GM13977 (cell line): ENCODE measurements at places on chromosomes 4 and X.
A peak's percentile ranks its signal among the peaks of the same experiment; 100 is the strongest.

DNA sequence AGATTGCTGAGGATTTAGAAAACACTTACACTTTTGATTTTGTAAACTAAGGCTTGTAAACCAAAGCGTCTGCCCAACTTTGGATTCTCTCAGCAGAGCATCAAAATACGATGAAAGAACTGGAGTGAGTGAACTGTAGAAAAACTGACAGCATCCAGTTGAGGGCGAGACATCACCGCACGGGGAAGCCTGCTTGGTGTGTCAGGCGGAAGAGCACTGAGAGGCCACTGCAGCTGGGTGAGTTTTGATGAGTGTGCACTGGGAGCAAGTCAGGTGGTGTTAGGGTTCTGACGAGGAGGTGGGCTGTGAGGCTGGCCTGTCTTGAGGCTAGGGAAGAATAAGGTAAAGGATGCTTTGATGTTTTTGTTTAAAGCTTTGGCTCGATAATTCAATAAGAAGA, 46.8 kb upstream of the CLDN24 start:
- no peak for DNase-seq

DNA sequence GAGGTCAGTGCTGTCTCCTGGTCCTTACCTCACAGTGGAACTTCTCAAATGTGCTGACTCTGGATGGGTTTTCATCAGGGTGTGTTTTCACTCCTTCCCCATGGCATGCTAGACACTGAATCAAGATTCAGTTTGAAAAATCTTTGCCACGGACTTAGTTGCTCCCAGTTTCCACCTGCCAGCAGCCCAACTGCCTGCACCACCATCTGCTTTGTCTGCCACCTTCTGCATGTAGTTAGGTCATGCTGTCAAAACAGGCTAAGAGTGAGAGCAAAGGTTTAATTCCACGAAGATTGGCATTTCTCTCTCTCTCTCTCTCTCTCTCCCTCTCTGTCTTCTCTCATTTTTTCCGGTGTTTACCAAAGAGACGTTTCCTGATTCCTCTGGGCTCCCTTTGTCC, 258.0 kb upstream of the EDNRA start:
- no peak for DNase-seq

GRCh38 chrX:40849906-40850823, 114.8 kb upstream of the MED14 start:
- DNase-seq, result no peak

- DNase-seq, result no peak
Measured at GRCh38 chr4:88719381-88719780, 21.8 kb upstream of the NAP1L5 start.

- DNase-seq, result no peak
Measured at GRCh38 chr4:13782231-13782630, 154.7 kb upstream of the BOD1L1 start.

DNA sequence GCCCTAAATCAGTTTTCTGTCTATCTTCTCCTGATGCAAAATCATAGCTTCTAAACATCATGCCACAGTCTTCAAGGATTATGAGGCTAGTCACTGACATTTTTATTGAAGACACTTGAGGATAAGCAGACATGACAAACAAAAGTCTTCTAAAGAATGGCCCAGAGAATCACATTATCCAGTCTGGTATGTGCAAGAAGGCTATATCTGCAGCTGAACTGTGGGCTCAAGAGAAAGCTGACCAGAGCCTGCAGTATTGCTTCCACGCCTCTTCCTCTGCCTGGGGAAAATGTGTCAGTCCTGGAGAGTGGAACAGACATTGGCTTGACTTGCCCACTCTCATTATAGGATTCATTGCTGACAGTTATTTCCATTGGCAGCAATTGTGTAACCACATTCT, 553.5 kb downstream of the SPOCK3 start:
- no peak for DNase-seq

DNA sequence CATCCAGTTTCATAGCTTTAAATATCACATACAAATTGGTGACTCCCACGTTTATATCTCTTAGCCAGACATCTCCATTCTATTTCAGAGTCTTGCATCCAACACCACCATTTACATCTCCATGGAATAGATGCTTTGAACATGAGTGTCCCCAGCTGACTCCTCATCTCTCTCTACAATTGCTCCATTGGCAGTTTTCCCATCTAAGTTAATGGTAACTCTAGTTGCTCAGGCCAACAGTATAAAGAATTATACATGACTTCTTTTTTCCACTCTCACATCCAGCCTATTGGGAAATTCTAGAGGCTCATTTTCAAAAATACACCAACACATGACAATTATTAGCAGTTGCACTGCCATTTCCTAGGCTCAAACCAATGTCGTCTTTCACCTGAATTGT, 388.2 kb downstream of the STIM2 start:
- no peak for DNase-seq

DNA sequence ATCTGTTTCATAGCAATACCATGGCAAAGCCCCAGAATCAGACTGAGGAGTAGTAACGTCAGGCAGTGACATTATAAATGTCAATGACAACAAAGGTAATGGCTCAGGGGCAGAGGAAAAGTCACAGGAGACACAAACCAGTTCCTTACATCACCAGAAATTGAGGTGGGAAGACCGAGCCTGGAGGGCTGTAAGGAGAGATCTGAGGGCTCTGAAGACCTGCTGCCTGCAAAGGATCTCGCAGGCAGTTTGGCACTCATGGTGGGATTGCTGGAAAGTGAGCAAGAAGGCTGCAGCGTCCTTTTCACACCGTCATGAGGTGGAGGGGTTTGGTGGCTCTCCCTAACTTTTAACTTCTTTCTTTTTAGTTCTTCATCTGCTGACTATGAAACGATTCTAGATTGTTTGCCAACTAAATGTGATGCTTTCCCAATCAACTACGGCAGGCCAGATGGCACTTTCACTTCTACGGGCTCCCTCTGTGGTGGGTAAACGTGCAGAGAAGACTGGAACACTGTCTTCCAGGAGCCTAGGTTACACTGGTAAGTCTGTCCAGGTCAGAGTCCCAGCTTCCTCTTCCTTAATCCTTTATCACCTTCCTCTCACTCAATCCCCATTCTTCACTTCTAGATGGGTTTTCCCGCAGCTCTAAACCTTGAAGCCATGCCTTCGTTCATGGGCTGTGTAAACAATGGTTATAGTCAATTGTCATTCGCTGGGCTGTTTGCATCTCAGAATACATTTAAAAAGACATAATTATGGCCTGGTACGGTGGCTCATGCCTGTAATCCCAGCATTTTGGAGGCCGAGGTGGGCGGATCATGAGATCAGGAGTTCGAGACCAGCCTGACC, 58.2 kb downstream of the TBC1D9 start:
- DNase-seq, result no peak

DNA sequence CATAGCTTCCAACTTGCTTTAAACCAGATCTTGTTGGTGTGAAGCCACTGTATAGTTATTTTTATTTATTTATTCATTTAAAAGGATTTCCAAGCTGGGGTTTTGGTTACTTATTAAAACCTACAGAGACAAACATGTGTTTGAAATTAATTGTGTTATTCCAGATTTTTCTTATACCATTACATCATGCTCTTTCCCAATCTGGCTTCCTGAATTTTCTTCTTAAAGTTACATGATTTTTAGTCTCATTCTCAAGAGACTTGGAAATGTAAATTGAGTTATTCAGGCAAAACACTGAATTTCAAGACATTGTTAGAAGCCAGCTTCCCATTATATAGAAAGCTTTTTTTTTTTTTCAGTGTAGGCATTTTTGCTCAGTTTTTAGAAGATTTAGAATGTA, 381.9 kb downstream of the IL1RAPL1 start:
- no peak for DNase-seq

DNA sequence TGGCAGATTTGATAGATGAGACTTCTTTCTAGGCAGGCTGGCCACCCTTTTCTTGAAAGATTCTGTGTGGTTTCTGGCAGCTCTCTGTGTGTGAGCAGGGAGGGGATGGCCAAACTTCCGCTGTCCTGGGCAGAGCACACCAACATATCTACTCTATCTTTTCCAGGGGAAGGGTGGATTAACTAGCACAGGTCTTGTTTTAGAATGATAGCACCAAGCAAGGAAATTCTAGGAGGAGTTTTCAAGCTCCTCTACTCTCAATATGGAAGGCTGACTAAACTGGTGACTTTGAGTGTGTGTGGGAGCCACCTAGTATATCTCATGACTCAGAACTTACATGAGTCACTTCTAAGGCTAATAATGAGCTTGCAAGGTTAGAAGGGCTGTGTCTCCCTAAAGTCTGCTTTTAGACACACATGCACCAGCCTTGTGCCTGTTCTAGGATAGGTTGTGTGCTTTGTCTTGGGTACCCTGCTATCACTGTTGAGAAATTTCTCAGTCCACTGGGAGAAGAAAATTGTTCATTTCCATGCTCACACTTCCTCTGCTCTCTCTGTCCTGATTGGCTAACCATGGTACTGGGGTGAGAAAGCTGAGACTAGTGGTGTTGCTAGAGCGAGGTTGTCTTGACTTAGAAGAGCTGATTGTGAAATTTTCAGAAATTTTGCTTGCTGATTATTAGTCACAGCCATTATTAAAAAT, 72.9 kb downstream of the YIPF6 start:
- DNase-seq, result peak; percentile 19

GRCh38 chr4:87516683-87517082, 12.5 kb downstream of the SPARCL1 start:
- no peak for DNase-seq

DNA sequence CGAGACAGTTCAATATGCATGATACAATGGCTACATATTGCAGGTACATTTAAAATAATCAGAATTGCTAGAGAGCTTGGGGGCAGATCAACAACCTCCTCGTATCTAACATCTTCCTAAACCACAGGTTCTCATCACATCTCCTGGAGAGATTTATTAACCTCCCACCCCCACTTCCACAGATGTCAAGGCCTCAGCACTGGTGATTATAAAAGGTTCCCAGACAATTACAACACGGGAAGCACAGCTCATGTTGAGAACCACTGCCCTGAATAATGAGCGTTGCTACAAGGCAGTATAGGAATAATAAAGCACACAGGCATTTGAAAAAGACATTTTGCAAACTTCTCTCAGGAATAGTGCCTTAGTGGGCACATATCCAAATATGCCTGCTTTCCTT, 42.8 kb downstream of the ELOVL6 start:
- DNase-seq, result no peak

DNA sequence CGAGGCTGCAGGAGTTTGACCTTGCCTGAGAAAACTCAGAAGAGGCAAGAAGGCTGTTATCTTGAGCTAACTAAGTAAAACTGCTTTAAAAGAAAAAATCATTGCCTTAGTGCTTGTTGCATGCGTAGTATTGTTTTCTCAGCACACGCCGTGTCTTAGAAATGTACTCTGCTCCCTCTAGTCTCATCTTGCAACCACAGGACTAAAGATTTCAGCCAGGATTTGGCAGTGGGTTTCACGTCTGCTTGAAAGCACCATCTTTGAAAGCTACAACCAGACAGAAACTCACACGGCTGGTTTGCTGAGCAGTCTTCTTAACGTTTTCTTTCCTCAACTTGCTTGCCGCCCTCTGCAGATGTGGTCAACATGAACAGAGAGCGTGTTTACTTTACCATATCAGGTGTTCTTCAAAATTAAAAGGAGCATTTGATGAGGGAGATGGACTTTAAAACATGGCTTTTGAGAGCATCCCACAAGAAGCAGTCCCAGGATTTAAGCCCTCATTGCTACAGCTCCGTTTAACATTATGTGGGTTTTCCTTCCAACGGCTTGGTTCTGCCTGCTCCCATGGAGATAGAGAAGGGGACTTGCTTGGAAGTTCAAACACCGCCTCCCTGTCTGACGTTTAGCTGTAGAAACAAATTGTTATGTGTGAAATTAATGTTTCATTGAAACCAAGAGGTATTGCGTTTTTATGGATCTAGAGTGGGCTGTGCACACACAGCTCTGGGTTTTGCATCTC, 3.4 kb downstream of the SORCS2 start:
- DNase-seq, result no peak

- no peak for DNase-seq
Measured at GRCh38 chr4:65976287-65976686, 306.0 kb upstream of the EPHA5 start.

DNA sequence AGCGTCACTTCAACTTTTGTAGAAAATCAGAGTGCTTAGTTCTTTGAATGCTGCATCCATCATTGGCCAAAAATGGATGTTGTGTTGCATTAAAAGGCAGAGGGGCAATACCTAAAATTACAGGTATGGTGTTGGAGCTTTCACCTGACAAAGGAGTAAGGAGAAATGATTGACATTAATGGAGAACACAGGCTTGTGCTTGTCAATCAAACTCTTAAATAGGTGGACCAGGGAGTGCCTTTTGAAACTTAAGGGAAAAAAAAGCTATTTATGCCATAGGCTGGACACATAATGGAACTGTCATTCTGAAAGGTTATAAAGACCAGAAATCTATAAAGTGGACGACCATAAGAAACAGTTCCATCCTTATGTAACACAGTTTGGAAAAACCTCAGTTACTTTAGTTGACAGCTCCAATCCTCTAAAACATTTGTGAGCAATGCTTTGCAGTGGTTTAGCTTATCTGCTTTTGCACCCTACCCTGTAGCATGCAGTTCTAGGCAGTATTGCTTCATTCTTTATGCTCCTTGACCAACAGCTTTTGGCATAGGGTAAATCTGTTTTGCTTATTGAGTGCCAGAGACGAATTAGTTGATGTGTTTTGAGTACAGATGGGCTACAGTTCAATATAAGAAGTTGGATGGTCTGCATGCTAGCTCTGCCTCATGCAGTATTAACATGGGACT, 2.4 kb downstream of the HADH start:
- no peak for DNase-seq

- peak; percentile 26 for DNase-seq
Measured at GRCh38 chrX:106862972-106863688, 40.0 kb downstream of the RIPPLY1 start.

DNA sequence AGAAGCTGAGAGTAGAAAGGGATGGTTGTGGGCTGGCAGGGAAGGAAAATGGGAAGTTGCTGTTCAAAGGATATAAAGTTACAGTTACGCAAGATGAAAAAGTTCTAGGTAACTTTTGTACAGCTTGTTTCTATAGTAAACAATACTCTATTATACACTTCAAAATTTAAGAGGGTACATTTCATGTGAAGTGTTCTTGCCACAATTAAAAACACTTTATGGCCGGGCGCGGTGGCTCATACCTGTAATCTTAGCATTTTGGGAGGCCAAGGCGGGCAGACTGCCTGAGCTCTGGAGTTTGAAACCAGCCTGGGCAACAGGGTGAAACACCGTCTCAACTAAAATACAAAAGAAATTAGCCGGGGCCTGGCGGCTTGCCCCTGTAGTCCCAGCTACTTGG, 623.6 kb downstream of the STIM2 start:
- no peak for DNase-seq

- no peak for DNase-seq
Measured at GRCh38 chr4:111871802-111872201, 273.5 kb upstream of the FAM241A start.

GRCh38 chrX:150627957-150628356, 59.5 kb downstream of the MTM1 start:
- DNase-seq, result no peak

DNA sequence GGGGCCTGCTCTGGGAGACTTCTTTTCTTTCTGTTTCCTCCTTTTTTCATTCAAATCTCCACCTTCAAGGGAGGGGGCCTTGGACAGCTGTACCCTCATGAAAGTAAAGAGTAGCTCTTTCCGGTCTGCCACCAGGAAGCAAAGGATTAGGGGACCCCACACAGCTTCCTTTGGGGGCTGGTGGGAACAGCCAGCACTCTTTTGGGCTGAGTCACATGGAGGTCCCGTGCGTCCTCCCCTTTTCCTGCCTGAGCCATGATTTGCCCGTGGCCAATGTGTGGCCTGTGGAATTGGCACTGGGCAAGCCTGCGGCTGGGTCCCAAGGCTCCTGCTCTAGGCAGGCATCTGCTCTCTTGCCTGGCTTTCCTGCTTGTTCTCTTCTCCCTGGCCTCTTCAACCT, 65.5 kb downstream of the FHDC1 start:
- DNase-seq, result no peak
